ENCODE measurements at places on chromosomes 2 and 18.

DNA sequence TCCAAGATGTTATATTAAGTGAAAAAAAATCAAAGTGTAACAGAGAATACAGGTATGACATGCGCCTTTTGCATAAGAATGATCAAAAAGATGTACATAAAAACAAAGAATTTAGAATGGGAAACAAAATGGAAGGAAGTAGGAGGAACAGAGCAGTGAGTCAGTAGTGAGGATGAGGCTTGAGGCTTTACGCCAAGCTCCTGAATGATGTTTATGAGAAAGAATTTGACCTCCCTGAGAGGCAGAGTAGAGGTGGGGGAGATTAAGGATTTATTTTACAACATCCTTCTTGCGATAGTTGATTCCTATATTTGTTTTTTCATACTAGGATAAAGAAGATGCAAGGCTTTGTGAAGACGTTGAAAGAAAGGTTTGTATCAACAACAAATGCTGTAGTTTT lies 81.4 kb downstream of the DCDC2C start:
- no peak for DNase-seq

- DNase-seq: no peak
Observed at GRCh38 chr2:174802459-174802858, 38.2 kb upstream of the CHRNA1 start.

GRCh38 chr2:225040856-225041206 lies 1.4 kb downstream of the DOCK10 start:
- peak; percentile 76 for DNase-seq

DNA sequence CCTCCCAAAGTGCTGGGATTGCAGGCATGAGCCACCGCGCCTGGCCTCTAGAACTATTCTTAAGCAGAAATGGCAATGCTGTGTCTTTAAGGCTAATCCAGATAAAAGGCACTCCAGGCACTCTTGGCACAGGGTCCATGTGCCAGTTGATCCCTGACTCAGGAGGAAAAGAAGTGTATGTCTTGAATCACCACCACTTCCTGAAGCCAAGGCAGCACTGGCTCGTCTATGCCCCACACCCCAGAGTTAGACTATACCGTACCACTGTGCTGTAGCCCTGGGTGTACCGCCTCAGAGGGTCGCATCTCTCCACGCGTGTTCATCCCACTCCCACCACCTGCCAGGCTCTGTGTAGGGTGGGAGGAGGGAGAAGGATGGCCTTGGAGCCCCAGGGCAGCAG lies 9.0 kb downstream of the TNFRSF11A start:
- no peak for DNase-seq

- no peak for DNase-seq
Observed at GRCh38 chr2:39667104-39667885, 1.6 kb downstream of the TMEM178A start.

DNA sequence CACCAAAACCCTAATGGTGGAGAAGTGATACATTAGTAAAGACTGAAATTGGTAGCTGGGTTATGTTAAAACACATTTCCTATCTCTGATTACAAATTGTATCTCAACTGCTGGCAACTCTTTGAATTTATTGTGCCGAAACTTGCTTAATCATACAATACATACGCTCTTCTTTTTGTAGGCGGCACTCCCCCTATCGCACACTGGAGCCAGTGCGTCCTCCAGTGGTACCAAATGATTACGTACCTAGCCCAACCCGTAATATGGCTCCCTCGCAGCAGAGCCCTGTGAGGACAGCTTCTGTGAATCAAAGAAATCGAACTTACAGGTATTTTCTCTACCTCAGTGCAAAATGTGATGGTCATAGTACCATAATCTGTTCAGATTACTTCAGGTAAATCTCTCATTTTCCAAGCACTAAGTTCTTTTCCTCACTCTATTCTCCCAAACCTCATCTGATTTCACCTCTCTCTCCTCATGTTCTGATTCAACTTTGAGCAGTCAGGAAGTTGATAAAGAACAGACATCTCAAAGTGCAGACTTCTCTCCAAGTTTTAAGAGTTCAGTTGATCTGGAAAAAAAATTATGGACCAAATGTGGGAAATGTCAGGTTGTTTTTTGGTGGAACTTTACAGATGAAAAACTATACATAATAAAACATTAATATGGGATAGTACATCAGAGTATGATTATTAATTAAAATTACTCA lies 66.5 kb downstream of the ABI2 start:
- DNase-seq: peak; percentile 53

All from hematopoietic multipotent progenitor cell treated with erythropoietin and hydrocortisone succinate and interleukin-3 and kit ligand, for 6 days (in vitro differentiated cells).